ENCODE measurements at places on chromosomes 12 and 14.

- no peak for DNase-seq
Measured at GRCh38 chr12:229441-230191, 15.7 kb upstream of the SLC6A12 start.

GRCh38 chr14:32932302-32932913 lies 6.3 kb upstream of the NPAS3 start:
- DNase-seq: no peak

- no peak for DNase-seq
Measured at GRCh38 chr14:100711493-100711892, 15.2 kb upstream of the DLK1 start.

GRCh38 chr12:109653890-109654289 lies 59.7 kb upstream of the FAM222A start:
- no peak for DNase-seq

GRCh38 chr14:57822081-57822480 lies 43.8 kb downstream of the SLC35F4 start:
- DNase-seq: no peak

DNA sequence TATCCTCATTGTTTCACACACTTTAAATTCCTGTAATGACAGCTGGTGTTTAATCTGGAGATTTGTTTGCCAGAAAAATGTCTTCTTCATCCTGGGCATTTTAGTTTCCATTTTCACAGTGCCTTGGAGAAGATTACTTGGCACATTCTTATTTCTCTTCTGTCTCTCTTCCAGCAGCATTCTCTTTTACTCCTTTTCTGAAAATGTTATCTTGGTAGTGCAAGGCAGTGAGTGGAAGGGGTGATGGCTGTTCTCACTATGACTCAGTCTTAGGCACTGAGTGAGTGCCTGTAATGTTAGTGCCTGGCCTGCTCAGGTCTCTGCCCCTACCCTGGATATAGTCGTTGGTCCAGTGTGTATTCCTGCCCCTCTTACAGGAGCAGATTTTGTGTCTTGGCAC lies 13.1 kb downstream of the CLECL1 start:
- peak; percentile 59 for DNase-seq
